ENCODE measurements at places on chromosomes 6 and 20.
A peak's percentile ranks its signal among the peaks of the same experiment; 100 is the strongest.

DNA sequence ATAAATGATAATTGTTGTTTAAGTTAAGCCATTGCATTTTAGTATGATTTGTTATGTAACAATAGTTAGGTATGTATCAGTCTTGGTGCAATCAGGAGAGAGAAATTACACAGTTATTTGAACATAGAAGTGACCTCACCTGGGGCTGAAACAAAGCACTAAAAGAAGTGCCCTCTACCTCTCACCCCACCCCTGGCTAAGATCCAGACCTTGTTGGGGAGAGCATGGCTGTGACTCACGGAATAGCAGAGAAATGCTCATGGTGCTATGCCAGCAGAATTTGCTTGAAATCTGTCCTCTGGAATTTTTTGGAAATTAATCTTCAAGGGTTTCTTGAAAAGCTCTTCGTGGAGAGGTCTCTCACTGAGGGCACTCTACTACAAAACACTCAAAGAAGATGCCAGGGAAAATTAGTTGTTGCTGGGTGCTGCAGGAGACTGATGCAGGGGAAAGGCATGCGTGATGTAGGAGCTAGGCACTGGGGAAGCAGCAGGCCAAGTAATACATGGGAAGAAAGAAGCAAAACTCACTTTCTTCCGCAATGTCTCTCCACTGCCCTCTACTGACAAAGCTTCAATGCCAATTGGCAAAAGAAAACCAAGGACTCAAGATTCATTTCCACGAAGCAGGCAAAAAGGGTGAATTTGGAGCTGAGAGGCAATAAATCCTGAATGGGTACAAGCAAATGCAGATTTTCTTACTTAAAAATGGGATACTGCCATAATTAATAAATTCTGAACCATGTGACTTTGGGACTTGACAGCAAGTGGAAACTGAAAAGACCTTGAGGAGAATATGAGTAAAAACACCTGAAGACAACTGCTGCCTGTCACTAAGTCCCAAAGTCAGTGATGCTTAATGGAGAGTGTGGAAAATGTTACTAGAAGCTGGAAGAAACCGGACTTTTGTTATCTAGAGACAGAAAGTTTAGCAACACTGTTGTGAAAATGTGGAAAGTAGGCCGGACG, 136.3 kb upstream of the ZNF184 start:
- peak; percentile 71 for DNase-seq

GRCh38 chr6:6721606-6722005, 133.1 kb downstream of the LY86 start:
- DNase-seq: no peak

- DNase-seq: no peak
These were observed 74.1 kb downstream of the NCR2 start for GRCh38 chr6:41409489-41409888.

DNA sequence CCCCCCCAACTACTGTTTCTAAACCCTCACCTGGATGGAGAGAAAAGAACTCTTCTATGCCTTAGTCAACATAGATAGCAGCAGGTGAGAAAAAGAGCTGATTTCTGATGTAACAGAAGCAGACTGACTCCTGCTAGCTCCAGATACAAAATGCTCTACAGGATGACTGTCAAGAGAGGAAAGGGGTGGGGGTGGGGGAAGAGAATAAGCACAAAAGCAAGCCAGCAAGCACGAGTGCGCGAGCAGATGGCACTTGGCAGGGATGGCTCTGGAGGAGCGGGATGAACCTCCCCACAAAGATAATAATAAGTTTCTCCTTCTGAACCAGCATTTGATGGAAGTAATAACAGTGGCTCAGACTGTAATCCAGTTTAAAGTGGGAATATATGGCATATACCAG, 45.6 kb upstream of the SPDEF start:
- no peak for DNase-seq

GRCh38 chr6:56689663-56690062, 47.0 kb upstream of the DST start:
- DNase-seq: no peak

DNA sequence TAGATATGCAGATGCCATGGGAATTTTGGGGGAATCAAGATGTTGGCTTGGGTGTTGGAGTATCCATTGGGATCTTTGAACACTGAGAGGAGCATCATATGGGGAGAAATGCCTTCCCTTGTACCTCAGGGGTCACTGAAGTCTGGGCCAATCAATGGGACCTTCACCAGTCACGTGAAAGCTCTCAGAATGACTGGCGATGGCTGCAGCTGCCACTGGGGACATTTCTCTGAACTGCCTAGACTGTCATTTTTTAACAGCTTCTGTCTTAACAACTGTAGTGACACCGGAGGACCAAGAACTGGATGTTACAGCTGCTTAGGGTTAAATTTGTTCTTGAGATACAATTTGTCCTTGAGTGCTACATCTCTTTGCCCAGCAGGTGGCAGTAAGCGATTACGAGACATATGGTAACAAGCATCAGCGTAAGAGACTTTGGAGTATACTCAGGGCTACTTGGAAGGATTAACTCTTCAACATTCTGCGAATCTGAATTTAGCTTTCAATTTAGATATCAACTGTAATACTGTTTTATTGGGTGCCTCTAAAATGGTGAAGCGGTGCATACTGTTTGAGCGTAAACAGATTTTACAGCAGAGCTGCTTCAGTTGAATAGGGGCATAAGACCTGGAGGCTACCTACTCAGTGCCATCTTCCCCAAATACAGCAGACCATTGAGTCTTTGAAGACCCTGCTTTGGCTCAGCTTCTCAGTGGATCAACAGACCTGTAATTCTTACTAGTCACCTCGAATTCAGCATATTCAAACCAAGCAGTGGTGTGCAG, 36.0 kb downstream of the CCN2 start:
- DNase-seq: peak; percentile 78

- peak; percentile 97 for DNase-seq
These were observed at the start of gene ZNF292 for GRCh38 chr6:87154993-87155841. TSS of gene ZNF292 (plus strand) at chr6:87155565. CDS start at chr6:87155592, 27 bp downstream.

DNA sequence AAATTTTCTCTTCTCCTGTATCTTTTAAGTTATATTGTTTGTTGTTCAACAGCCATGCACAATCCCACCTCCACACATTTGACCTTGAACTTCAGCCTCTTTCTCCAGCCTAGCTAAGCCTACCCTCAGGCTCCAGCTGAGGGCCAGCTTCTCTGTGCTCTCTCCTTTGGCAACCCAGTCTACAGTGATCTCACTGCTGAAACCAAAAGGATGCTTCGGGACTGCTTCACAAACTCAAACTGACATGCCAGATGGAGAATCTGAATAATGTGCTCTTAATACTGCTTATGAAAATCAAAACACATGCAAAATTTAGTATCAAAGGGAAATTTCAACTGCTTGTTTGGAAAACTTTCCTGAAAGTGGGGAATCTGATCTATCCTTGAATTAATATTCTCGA, 16.1 kb upstream of the RIN2 start:
- no peak for DNase-seq

- peak; percentile 14 for DNase-seq
These were observed 440.1 kb downstream of the EPHA7 start for GRCh38 chr6:92979281-92979680.

- DNase-seq: no peak
These were observed 116.2 kb upstream of the PLCB4 start for GRCh38 chr20:8952721-8953120.

DNA sequence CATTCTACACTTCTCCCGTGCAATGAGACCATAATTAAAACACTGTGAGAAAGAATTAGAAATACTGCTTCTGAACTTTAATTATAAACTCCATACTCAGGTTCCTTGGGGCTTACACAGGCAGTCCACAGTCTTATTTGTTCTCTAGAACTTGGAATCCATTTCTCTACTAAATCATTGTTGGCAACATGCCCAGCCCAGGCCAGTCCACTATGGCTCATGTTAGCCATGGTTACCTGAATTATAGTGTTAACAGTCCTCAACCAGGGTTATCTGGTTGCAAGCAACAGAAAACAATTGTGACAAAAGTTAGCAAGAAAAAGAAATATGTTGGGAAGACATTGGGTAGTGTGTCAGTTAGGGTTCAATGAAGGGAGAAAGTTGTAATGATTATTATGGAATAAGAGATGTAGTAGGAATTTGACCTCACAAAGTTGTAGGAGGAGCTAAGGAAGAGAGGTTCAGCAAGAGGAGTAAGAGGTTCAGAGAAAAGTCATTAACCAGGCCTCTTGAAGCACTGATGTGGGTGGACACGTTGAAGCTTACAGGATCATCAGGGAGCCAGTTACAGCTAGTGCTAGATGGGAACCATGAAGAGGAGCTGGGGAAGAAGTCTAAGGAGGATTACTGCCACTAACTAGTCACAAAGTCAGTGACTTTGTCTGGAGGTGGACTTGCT, 352.5 kb upstream of the PRND start:
- DNase-seq: no peak

GRCh38 chr6:20542927-20543602, 8.8 kb downstream of the CDKAL1 start:
- peak; percentile 85 for DNase-seq

- DNase-seq: no peak
These were observed 62.4 kb downstream of the TXNDC5 start for GRCh38 chr6:7848229-7848628.

DNA sequence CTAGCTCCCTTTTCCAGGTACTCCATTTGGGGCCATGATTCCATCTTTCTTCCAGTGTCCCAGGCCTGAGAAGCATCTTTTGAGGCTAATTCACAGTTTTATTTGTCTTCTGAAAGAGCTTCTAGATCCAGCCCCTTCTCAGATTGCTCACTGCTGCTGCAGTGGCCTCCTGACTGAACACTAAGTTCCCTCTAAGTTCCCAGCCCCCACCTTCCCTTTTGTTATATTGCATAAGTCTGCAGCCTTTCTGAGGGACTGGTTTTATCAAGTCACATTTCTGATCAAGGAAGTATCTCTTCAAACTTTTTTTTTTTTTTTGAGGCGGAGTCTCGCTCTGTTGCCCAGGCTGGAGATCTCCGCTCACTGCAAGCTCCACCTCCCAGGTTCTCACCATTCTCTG, 10.7 kb downstream of the MAPRE1 start:
- peak; percentile 53 for DNase-seq

- DNase-seq: peak; percentile 76
These were observed 222.8 kb downstream of the UST start for GRCh38 chr6:148969603-148970061.

DNA sequence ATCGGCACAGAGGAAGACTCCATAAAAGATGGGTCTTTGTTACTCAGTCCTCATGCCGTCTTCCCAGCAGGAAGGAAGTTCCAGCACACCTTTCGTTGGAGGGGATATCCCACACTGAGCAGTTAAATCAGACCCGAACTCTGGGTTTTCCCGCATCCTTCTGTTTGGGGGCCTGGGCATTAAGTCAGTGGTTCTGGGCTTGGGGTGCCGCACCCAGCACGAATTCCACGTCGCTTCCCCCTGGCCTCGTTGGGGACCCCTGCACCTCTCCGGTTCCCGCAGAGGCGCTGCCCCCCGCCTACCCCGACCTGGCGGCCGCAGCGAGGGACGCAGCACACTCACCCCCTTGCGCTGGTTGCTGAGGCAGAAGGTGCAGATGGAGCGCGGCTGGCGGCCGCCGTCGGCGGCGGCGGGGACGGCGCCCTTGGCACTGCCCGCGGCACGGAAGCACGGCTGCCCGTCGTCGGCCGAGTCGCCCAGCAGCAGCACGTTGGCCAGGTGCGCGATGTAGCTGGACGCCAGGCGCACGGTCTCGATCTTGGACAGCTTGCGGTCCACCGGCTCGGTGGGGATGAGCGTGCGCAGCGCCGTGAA, 641 bp downstream of the TCF15 start:
- DNase-seq: no peak

DNA sequence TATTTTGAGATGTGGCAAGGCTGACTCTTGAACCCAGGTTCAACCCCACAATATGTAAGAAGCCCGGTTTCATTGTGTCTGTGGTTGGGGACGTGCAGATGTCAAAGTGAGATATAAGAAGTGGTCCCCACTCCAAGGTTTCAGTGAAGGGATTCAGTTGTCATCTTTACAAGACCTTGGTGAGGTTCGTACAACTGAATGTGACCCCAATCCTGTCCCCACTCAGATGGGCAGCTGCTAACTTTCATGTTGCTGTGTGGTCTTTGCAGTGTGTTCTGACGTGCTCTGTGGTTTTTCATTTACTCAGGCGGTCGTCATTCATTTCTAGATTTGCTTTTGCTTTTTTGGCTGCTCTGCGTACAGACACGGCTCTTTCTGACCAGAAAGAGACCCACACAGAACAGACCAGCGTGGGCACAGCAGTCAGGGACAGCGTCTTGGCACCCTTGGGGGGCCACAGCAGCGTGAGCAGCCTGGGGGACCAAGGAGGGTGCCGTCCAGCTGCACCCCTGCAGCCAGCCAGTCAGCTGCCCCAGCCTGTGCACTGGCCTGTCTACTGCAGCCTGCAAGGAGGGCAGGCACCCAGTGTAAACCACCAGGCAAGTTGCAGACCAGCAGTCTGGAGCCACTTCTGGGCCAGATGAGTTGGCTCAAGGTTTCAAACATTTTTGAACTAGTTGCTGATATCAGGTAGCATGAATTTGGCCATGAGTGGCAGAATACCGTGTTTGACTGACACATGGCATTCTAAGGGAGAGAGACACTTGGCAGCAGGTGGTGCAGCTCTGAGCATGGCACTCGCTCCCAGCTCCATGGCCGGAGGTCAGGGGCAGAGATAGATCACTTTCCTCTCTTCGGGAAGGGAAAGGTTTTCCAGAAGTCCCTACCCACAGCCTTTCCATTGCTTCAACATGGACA, 49.4 kb upstream of the IRF4 start:
- no peak for DNase-seq

- no peak for DNase-seq
These were observed 93.4 kb upstream of the NHSL1 start for GRCh38 chr6:138592749-138593123.

DNA sequence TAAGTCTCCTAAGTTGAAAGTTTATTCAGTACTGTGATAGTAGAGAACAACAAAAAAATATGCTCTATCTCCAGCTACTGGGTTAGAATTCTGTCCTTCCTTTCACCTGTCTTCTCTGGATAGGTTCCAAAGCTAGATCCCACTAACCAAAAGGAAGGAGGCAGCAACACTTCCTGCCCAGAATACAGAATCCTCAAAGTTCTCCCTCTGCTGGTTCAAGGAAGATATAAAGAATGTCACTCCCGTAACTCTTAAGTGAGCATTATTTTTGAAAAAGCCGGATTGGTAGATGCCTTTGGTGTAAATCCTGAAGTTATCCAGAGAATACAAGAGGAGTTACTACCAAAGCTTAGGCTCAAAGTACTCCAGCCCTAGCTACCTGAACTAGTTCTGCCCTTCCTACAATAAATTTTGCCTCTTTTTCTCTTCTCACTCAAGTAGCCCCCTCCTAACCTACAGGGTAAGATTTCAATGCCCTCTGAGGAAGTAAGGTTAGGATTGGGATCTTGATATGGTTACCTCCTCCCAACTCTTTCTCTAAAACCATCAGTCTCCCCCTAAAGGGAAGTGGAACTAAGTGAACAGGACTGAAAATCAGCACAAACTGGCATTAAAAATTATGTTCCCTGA, 26.0 kb upstream of the CRIP3 start:
- peak; percentile 70 for DNase-seq

- DNase-seq: peak; percentile 12
These were observed 175.5 kb downstream of the RFPL4B start for GRCh38 chr6:112522587-112522986.

DNA sequence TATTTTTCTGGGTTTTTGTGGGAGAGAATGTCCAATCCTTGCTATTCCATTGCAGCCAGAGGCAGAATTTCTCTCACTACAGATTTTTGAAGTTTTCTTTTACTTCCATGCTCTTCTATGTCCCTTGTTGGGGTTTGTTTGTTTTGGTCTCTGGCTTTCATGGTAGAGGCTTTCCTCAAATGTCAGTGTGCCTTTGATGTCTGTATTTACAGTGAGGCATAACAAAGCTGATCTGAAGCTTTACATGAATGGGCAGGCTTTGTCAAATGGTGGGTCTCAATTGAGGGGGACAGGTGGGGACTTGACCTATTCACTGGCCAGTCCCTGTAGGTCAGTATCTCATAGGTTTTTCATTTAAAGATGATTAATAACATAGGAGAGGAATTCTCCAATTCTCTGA, 8.6 kb upstream of the CARMIL1 start:
- no peak for DNase-seq

All from fibroblast of lung (primary cell).